CD4-positive, alpha-beta T cell treated with Interleukin-15 for 1 hour (primary cell): ENCODE measurements at places on chromosomes 7 and 10.
A peak's percentile ranks its signal among the peaks of the same experiment; 100 is the strongest.

DNA sequence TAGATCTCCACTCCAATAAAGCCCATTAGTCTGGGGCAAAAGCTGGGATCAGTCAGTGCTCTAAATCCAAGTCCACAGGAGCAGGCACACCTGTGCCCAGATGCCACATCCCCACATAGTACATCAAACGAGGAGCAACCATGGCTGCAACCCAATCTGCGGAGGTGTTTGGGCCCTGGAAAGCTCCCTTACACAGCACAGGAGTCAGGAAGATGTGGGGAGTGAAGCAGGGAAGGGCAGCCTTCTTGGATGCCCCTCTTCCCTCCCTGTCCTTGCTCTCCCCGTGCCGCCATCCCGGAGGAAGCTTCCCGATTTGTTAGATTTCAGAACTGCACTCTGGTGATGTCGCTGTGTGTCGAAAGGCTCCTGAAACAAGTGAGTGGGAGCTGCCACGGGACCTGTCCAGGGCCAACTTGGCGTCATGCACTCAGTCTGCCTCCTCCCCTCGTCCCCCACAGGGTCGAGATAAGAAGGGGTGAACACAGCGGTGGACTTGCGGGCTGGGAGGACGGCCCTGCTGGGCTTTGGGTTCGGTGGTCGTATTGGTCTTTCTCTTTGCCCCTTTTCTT, 230.6 kb upstream of the GRB10 start:
- no peak for DNase-seq

DNA sequence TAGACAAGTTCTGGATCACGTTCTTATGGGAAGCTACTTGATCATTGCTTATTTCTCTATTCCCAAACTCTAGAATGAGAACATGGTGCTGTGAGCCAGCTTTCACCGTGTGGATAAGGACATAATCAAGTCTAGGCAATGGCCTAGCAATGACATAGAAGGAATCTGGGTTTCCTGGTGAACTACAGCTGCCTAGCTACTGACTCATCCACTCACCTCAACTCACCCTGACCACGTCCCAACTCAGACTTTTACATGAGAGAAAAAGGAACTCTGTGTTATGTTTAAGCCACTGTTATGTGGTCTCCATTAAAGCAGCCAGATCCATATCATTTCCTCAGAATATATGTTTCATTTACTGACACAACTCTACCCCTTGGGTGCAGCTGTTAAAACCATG, 18.8 kb upstream of the MET start:
- DNase-seq = no peak

GRCh38 chr10:29245476-29245875, 43.4 kb upstream of the LYZL1 start:
- DNase-seq = no peak

DNA sequence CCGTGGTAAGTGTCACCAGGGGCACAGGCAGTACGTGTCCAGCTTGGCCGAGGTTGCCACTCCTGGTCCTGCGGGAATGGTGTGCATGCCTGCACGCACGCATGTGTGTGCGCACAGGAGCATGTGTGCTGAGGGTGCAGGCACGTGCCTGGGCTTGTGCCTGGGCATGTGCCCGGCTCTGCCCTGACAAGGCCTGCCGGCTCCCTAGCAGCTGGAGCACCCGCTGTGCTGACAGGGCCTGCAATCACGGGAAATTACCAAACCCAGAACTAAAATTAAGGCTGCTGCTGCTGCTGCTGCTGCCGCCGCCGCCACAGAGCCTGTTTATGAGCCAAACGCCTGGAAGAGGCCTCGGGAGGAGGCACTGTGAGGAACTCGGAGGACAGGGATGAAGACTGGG, 28.7 kb downstream of the GHRHR start:
- DNase-seq = no peak

- peak; percentile 13 for DNase-seq
Measured at GRCh38 chr10:124174071-124174566, 80.7 kb upstream of the CHST15 start.

DNA sequence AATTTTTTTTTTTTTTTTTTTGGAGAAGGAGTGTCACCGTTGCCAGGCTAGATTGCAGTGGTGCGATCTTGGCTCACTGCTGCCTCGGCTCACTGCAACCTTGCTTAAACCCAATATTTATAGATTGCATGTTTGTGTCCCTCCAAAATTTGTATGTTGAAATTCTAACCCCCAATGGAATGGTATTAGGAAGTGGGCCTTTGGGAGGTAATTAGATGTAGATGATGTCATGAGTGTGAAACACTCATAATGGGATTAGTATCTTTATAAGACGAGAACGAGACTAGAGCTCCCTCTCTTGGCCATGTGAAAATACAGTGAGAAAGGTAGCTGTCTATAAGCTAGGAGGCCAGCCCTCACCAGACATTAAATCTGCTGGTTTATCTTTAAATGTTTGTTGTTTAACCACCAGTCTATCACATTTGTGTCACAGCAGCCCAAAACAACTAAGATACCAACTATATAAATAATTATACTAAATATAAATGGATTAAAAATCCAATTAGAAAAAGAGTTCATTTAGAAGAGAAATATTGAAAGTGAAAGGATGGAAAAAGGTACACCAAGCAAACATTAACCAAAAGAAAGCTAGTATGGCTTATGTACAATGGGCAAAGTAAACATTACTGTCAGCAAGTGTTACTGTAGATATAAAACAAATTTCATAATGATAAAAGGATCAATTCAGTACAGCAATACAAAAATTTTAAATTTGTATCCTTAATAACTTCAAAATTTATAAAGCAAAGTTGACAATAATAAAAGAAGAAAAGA, 9.3 kb downstream of the TCAF1 start:
- DNase-seq = no peak
